Cardiac muscle cell (in vitro differentiated cells and primary cell): ENCODE measurements at places on chromosomes 13 and 19. TPM values are rescaled to one million over a fixed set of nuclear protein-coding genes. Genes with fewer than 3 reads are reported as not detected.

DNA sequence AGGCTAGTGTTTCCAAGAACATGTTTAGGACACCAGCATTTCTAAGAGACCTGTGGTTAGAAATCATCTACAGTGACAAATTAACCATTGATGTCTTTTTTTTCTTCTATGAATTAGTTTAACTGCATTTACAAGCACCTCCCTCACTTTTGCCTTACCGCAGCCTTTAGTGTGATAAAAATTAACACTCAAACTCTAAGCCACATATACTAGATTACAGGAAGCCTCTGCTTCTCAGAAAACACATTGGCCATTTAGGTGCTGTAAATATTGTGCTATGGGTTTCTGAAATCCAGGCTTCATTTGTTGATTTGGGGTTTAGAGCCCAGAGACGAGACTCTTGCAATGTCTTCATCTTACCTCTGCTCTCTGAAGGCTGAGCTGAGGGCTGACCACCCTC is 34.6 kb upstream of the OLFM4 start:
- no peaks in the 10 kb centered on the region for H3K4me1 ChIP-seq
- H3K36me3 ChIP-seq, result no peaks in the 10 kb centered on the region
- no peak for DNase-seq
- H3K4me3 ChIP-seq, result no peak overlapping the region
- H3K27me3 ChIP-seq, result no peaks in the 10 kb centered on the region

Gene PCDH17
- 9.6 and 11.1 TPM in 2 replicates for total RNA-seq

- no peaks in the 10 kb centered on the region for H3K4me1 ChIP-seq
- H3K36me3 ChIP-seq, result no peaks in the 10 kb centered on the region
- no peak for DNase-seq
- no peak overlapping the region for H3K27ac ChIP-seq
- H3K4me3 ChIP-seq, result no peak overlapping the region
These were observed 253.9 kb upstream of the SGCG start for GRCh38 chr13:22926748-22927400.

GRCh38 chr19:44820648-44821609 is 12.0 kb downstream of the BCAM start:
- peaks cover 28% of the 10 kb centered on the region for H3K4me1 ChIP-seq
- H3K27me3 ChIP-seq, result no peaks in the 10 kb centered on the region
- no peaks in the 10 kb centered on the region for H3K36me3 ChIP-seq
- peak overlapping the region; percentile 82 for H3K27ac ChIP-seq
- H3K4me3 ChIP-seq, result no peak overlapping the region
- peak; percentile 42 for DNase-seq

- no peak overlapping the region for H3K4me3 ChIP-seq
- H3K4me1 ChIP-seq, result no peaks in the 10 kb centered on the region
- H3K36me3 ChIP-seq, result no peaks in the 10 kb centered on the region
These were observed 482.8 kb downstream of the SLITRK5 start for GRCh38 chr13:88154001-88154400.

GRCh38 chr13:39455521-39456175 is 147.3 kb downstream of the LHFPL6 start:
- H3K27me3 ChIP-seq, result no peaks in the 10 kb centered on the region
- peaks cover 45% of the 10 kb centered on the region for H3K4me1 ChIP-seq
- no peaks in the 10 kb centered on the region for H3K36me3 ChIP-seq
- no peak overlapping the region for H3K4me3 ChIP-seq
- DNase-seq, result peak; percentile 53
- H3K27ac ChIP-seq, result no peak overlapping the region

Gene SYCN
- not detected in 2 replicates for total RNA-seq

- no peaks in the 10 kb centered on the region for H3K27me3 ChIP-seq
- H3K4me1 ChIP-seq, result no peaks in the 10 kb centered on the region
These were observed 316.2 kb upstream of the HTR2A start for GRCh38 chr13:47213047-47213446.

DNA sequence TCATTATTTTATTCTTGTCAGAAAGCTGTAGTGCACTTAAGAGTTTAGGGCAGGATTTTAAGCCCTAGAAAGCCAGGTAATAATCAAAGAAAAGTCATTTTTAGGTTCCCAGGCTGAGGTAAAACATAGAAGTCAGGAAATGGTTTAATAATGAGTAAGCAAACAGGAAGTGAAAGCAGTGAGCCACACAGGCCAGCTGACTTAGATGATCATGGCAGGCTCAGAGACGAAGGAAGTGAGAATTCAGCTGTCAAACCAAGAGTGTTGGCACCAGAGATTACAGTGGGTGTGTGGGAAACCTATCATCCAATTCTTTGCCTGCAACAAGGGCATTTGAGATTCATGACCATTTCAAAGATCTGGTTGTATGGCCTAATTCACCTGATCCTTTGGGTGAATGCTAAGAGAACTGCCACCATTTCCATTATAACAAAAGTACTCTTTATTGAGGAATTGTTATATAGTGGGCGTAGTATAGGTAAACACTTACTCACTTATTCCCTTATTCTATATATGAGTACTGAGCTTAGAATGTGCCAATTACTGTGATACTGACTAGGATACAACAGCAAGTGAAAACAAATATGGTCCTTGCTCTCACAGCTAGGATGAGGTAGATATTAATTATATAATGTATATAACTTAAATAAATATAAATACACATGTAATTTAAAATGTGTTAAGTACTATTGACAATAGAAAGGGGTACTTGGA is 103.7 kb upstream of the EDNRB start:
- no peak for DNase-seq
- no peak overlapping the region for H3K4me3 ChIP-seq
- no peak overlapping the region for H3K27ac ChIP-seq
- H3K4me1 ChIP-seq, result peaks cover 5% of the 10 kb centered on the region
- H3K36me3 ChIP-seq, result no peaks in the 10 kb centered on the region
- H3K27me3 ChIP-seq, result no peaks in the 10 kb centered on the region

DNA sequence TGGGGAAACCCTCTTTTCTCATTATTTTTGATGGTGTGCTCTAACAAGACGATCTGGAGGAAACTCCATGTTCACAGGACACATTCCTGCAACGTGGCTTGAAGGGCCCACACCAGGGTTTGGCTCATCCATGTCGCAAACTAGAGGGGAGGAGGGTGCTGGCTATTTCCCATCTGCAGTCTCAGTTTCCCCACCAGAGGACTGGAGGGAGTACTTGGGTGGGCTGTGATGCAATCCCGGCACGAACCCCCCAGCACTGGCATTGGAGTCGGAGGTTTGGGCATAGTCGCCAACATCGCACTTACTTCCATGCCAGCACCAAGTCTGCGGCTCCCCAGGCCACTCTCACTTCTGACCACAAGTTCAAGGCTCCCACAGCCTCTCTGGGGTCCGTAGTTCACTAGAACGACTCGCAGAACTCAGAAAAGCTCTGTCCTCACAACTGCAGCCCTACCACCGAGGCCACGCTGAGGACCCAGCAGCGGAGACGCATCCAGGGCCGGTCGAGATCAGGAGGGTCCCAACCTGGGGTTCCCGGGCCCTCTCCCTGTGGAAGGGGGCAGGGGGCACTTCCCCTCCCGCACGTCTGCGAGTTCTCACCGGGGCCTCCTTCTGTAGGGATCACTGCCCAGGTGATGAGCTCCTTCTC is 165.6 kb upstream of the SOX1 start:
- DNase-seq, result no peak
- H3K4me3 ChIP-seq, result no peak overlapping the region
- H3K27ac ChIP-seq, result no peak overlapping the region
- H3K36me3 ChIP-seq, result no peaks in the 10 kb centered on the region
- H3K27me3 ChIP-seq, result peaks cover 33% of the 10 kb centered on the region

Gene DCLK1
- total RNA-seq, result 0.04 and 0.09 TPM in 2 replicates

GRCh38 chr13:51064753-51065152 is 46.3 kb downstream of the C13orf42 start:
- no peak overlapping the region for H3K4me3 ChIP-seq
- H3K27ac ChIP-seq, result no peak overlapping the region
- H3K4me1 ChIP-seq, result no peaks in the 10 kb centered on the region
- no peak for DNase-seq
